ENCODE measurements at places on chromosomes 7 and 10.

DNA sequence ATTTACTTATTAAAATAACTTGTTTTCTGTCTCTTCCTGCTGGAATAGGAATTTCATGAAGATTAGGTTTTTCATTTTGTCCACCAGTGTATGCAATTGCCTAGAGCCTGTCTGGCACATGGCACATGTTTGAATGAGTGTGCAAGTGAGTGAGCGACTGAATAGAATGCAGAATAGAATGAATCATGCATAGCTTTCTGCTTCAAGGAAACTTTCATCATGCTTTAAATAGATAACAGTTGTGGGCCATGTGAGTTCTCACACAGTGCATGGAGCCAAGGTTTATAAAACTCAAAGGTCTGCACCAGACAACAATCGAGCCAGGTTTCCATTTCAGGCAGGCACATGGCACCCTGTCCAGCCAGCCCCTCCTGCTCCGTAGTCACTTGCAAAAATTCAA lies 74.2 kb upstream of the HECW1 start:
- DNase-seq, result no peak

GRCh38 chr7:45026984-45027773 lies 27.2 kb downstream of the CCM2 start:
- DNase-seq, result no peak

GRCh38 chr10:3500408-3500856 lies 284.6 kb downstream of the KLF6 start:
- no peak for DNase-seq

DNA sequence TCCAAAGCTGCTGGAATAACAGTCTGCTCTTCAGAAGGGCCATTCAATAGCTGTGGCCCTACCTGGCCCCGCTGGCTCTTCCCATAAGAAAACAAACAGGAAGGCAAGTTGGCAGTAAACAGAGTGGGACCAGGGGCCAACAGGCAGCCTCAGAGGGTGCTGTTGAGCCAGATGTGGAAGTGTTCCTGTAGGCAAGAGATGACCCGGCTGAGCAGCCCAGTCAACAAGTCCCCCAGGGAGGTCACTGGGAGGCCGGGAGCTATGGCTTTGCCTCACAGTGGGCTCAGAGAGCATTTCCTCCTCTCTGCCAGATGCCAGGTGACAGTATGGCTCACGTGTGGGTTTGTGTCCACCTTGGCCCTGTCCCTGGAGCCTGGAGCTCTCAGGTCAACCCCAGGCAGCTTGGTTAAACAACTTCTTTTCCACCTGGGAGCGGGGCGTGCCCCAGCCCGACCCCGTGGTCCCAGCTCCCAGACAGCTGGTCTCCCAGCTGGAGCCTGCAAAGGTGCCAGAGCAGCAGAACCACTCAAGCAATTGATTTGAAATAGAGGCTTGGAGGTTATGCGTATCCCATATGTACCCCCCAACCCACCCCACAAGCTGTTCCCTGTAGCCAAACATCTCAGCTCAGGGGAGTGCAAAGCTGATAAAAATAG lies 33.8 kb upstream of the LOXL4 start:
- DNase-seq, result no peak

DNA sequence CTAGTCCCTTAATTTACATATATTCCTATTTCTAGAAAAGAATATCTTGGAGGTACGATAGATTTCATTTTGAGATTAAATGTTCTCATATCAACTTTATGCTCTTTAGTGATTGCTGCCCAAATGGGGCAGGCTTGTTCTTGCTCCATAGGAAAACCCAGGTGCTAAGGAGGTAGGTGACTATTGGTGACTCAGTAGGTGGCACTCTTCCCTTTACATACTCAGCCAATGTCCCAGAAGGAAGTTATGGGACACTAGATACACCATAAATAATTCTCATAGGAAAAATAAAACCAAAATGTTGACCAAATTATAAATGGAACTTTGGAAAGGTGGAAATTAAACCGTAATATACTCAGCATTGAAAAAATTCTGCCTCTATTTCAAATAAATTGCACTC lies 4.0 kb downstream of the SKAP2 start:
- no peak for DNase-seq

- DNase-seq, result no peak
Measured at GRCh38 chr10:6794441-6794840, 214.4 kb upstream of the PRKCQ start.

DNA sequence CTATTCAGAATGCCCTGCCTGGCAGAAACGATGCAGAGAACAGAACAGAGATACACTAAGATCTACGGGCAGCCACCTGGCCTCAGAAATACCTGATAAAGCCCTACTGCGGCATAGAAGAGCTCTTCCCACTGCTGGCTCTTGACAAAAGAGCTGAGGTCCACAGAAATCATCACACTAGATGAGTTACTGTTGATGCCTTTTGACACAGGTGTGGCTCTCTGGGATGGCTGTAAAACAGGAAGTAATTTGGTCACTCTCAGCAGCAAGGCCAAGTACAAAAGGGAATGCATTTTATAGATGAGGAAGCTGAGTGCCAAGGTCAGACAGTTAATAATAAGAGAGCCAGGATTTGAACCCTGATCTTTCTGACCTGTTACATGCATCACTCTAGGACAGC lies 35.0 kb upstream of the ACSL5 start:
- no peak for DNase-seq

Measured in GM13976 (cell line).